ENCODE measurements at places on chromosomes 6 and 20. TPM values are rescaled to one million over a fixed set of nuclear protein-coding genes. Genes with fewer than 3 reads are reported as not detected.

The KCNQ2 gene
- total RNA-seq = not detected

The PI3 gene
- total RNA-seq = not detected

The EFCAB8 gene
- total RNA-seq = under 0.01 TPM

The LHFPL5 gene
- not detected for total RNA-seq

The GNAS-AS1 gene
- total RNA-seq = not detected

The ZBTB12 gene
- 1.1 TPM for total RNA-seq

The RCAN2 gene
- 3.2 TPM for total RNA-seq

The ZSCAN26 gene
- total RNA-seq = 12.0 TPM

The REM1 gene
- total RNA-seq = not detected

The NR2E1 gene
- not detected for total RNA-seq

The ENPP5 gene
- total RNA-seq = not detected

The GRM1 gene
- under 0.01 TPM for total RNA-seq

The HEY2 gene
- total RNA-seq = under 0.01 TPM

The ZNF184 gene
- total RNA-seq = 7.2 TPM

The BPI gene
- not detected for total RNA-seq

The SLC4A11 gene
- total RNA-seq = 28.9 TPM

The MYH7B gene
- total RNA-seq = 0.16 TPM

The SEL1L2 gene
- not detected for total RNA-seq

The CST5 gene
- not detected for total RNA-seq

The C6orf15 gene
- total RNA-seq = not detected

The ATF6B gene
- 13.1 TPM for total RNA-seq

The ULBP2 gene
- total RNA-seq = 4.7 TPM

The MYB gene
- not detected for total RNA-seq

The ZC2HC1B gene
- not detected for total RNA-seq

The COX4I2 gene
- not detected for total RNA-seq

The BTNL2 gene
- total RNA-seq = not detected

The BMP2 gene
- total RNA-seq = 13.8 TPM

The BTN1A1 gene
- not detected for total RNA-seq

The ENPP3 gene
- 1.5 TPM for total RNA-seq

The GMPR gene
- total RNA-seq = 19.3 TPM

The ZNF341 gene
- total RNA-seq = 2.0 TPM

The PACRG gene
- not detected for total RNA-seq

The BPIFB1 gene
- total RNA-seq = not detected

The MEP1A gene
- total RNA-seq = not detected

The ENPP1 gene
- 0.31 TPM for total RNA-seq

The SLC26A8 gene
- not detected for total RNA-seq

The TGM3 gene
- not detected for total RNA-seq

The ARID1B gene
- total RNA-seq = 21.5 TPM
